Stimulated activated CD8-positive, alpha-beta memory T cell treated with anti-CD3 and anti-CD28 coated beads, Interleukin-4, amount 100 ng/mL, for 1 hour (primary cell): ENCODE measurements at places on chromosomes 2 and 18.

- DNase-seq = no peak
These were observed 98.8 kb downstream of the BARD1 start for GRCh38 chr2:214710729-214711128.

DNA sequence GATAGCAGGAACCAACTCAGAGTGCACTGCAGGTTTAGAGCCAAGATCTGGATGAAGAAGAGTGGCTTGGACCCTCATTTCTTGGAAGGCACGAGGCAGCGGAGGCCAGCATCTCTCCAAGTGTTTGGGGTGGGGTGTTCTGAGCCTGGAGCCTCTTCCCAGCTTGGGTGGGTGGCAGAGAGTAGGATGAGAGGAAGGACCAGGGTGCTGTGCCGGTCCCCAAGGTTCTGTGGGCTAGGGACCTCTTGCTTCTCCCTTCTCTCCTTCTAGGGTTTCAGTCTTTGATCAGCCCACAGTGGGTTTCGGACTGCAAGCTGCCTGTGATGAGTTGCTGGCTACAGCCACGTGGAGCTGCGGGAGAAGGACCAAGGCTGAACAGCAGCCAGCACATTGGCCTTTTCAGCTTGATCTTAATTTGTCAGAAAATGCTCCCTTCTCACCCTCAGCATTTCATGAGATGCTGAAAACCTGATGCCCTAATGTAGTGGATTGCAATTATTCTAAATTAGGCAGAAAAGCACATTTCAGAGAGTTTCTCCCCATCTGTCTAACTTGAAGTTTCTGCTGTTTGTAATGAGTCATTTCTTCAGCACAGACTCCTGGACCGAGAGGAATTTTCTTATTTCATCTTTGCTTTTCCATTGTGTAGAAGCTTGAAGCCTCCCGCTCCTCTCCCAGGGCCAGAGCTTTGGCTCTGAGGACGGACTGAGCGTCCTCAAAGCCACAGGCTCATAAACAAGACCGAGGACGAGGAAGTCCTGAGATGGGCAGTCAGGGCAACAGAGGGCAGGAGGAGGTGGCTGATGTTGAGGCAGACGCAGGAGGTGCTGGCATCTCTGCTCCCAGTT lies 99.1 kb upstream of the HDAC4 start:
- DNase-seq = no peak

DNA sequence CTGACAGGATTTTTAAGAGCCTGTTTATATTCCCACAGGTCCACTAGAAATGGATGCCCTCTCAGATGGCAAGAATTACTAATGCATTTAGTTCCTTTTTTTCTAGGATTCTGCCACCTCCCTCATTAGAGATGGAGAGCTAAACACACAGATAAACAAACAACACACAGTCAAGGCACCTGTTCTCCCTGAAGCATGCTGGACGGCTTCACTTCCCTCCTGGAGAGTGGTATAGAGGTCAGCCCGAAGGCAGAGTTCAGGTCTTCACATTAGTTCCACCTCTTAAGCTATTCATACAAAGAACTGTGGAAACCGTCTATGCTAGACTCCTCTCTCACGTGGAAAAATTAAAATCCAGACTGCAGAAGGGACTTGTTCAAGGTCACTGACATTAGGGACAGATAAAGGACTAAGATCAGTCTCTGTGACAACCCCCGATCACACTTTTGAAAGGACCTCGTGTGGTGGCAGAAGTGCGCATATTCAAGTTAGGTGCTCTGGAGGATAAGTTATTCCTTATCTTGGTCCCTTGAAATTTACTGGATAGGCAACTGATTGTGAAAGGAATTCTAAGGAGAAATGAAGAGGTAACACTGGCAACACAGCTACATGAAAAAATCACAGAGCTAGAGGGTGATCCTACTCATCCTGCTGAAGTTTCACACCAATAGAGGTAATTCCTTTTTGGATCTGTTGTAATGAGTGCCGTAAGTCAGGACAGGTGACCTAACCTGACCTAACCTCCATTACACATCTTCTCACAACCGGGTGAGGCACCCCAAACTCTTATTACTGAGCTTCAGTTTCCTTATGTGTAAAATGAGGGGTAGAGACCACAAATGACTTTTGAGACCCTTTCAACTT lies 75.1 kb downstream of the SPRED2 start:
- DNase-seq = no peak

- no peak for DNase-seq
These were observed 313.3 kb downstream of the AGAP1 start for GRCh38 chr2:235806986-235807750.

- DNase-seq = no peak
These were observed 59.9 kb upstream of the KCNE4 start for GRCh38 chr2:222992137-222992536.
